ENCODE measurements at places on chromosomes 1 and 21.

DNA sequence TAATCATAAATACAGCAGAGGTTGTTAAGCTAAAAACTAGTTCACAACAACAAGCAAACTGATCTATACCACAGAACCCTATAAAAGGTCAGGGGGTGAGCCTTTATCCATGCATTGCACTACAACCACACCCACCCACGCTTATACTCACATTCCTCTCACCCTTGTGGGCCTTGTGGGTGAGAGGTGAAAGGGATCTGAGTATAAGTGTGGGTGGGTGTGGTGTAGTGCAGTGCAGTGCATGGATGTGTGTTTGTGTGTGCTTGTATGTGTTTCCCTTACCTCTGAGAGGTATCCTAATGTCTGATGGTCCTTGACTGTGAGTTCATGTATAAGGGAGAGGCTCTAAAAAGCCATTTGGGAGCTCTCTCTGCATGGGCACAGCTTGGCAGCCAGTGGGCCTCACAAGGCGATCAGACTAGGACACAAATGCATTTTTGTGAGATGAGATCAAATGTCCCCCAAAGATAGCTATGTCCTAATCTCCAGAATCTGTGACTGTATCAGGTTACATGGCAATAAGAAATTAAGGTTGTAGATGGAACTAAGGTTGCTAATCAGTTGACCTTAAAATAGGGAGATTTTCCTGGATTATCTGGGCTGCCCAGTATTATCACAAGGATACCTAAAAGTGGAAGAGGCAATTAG lies 95.5 kb upstream of the DPT start:
- no peak for DNase-seq

- no peak for DNase-seq
These were observed 54.2 kb downstream of the RGL1 start for GRCh38 chr1:183859119-183859518.

DNA sequence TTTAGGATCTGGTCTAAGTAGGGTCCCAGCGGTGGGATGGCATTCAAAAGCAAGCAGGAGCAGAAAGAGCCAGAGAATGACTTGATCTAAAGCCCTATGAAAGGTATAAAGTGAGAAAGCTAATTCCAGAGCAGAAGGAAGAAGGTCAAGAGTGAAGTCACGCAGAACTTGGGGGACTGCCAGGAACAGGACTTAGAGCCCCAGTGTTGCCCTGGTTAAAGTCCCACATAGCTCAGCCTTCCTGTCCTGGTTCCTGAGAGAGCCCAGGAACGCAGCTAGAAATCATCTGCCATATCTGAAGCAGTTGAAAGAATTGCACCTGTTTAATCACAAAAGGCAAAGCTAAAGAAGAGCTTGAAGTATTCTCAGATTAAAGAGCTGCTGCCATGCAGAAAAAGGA lies 160.6 kb upstream of the ATP1B1 start:
- DNase-seq = no peak

DNA sequence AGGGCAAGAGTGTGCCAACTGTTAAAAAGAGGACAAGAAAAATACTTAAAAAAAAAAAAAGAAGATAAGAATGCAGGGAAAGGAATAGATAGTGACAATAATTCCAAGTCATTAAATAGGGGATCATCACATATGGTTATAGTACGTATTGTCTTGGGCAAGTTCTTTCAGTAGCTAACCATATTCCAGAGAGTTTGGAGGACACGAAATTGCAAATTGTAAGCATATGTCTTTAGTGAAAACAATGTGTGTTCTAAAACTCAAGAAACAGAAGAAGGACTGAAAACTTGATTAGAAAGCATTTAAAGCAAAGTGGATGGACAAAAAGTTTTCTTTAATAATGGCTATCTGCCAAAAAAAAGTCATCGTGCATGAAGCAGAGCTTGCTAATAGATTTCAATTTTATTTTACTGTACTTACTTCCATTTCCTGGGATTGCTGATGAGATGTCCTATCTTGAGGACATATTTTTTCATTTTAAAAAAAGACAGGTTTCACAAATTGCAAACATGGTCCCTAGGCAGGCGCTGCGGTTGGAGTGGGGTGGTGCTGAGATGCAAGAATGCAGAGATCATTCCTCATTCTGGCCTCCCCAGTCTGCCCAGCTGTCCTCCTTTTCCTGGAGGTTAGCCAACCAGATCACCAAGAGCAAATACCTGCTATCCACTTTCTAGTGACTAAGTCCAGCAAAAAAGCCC lies 11.9 kb downstream of the TSPAN2 start:
- DNase-seq = no peak

- peak; percentile 99 for DNase-seq
These were observed at the start of gene RSPH1 for GRCh38 chr21:42496120-42496838. Gene RSPH1, minus strand, starts transcription at chr21:42496224. Its CDS starts 38 bp downstream, at chr21:42496186.

DNA sequence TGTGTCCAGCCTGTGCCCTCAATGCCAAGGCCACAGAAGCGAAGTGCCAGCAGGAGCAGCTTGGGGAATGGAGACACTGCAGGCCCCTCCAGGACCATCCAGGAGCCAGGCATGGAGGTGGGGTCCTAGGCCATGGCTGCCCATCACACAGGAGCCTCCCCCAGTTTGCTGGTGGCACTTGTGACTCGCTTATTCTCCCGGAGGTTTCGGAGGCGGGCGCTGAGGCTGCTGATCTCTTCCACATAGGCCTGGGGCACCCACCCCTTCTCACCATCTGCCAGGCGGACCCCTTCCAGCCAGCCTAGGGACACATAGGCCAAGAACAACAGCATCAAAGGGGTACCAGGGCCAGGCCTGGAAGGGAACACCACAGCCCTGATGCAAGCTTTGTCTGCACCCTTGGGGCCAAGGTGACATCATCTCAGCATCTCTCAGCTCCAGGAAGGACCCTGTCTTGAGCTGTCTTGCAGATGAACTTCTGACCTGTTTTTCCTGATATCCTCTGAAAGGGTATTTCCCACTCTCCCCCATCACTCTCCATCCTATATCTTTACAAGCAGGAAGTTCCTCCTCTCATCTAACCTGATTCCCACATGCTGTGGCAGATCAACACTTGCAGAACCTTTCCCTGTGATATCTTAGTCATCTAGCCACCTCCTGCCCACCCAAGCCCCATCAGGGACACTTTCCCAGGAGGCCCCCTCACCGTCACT lies 13.9 kb downstream of the ARHGEF19 start:
- no peak for DNase-seq

- no peak for DNase-seq
These were observed 22.7 kb downstream of the HSPG2 start for GRCh38 chr1:21914450-21914849.

DNA sequence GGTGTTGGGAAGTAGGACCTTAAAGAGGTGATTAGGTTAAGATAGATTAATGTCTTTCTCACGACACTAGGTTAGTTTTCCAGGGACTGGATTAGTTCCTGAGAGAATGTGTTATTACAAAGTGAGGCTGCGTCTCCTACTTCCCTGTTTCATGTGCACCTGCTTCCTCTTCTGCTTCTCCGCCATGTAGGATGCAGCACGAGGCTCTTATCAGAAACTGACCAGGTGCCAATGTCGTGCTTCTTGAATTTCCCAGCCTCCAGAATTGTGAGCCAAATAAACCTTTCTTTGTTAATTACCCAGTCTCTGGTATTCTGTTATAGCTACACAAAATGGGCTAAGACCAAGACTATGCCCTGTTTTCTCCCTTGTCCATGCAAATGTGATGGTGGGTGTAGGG lies 152.2 kb upstream of the LMO4 start:
- no peak for DNase-seq

GRCh38 chr1:108893141-108893530 lies 16.4 kb downstream of the GPSM2 start:
- DNase-seq = no peak

- DNase-seq = no peak
These were observed 182.0 kb upstream of the RUNX1 start for GRCh38 chr21:35231090-35231489.

DNA sequence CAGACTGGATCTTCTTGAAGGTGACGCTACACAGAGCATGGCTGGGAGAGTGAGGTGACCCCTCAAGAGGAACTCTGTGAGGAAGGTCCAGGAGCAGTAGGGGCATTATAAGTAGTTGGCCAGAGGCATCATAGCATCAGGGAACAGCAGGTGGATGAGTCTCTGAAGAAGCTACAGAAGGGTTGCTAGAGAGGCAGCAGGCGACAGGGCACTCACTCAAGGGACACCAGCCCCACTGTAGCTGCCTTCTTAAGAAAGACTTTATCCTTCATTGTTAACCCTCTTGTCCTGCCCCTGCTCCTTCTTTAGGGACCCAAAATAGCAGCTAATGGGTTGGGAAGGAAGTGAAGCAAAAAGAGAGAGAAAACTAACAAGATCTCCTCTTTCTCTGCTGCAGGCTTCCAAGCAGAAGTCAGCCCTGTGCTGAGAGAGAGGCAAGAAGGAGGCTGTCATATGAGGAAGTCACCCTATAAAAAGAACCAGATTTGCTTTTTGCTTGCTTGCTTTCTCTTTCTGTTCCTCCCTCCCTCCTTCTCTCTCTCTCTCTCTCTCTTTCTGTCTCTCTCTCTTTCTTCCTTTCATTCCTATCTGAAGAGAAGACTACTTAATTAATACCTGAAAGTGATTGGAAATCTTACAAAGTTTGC lies 7.7 kb upstream of the CD5L start:
- DNase-seq = no peak

DNA sequence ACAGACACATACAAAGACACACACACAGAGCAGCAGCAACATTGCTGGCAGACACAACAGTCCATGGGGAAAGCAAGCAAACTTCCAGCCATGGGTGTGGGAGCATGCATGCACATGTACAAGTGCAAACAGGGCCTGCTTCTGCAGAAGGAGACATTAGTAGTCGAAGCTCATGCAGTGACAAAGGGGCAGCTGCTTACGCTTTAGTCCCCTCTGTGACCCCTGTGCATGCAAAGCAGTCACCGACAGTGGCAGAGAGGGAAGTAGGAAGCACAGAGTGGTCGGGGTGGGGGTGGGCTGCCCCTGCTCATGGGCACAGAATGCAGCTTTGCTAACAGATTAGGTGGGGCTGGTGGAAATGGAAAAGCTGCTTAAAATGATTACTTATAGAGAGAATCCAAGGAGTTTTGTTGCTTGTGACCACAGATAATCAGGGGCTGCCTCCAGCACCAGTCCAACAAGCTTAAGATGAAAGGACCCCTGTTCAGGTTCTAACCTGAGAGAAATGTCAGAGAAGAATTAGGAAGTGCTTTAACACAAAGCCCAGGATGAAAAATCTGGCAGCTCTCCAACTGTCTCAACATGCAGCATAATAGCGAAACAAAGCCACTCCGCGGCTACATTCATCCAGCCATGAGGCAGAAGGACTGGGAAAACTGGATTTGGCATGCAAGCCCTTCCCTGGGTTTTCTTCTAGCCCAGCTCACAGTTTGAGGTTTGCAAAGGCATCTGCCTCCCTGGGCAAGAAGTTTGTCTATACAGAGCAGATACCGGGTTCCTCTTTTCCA lies 378.9 kb downstream of the KCNH1 start:
- DNase-seq = no peak

DNA sequence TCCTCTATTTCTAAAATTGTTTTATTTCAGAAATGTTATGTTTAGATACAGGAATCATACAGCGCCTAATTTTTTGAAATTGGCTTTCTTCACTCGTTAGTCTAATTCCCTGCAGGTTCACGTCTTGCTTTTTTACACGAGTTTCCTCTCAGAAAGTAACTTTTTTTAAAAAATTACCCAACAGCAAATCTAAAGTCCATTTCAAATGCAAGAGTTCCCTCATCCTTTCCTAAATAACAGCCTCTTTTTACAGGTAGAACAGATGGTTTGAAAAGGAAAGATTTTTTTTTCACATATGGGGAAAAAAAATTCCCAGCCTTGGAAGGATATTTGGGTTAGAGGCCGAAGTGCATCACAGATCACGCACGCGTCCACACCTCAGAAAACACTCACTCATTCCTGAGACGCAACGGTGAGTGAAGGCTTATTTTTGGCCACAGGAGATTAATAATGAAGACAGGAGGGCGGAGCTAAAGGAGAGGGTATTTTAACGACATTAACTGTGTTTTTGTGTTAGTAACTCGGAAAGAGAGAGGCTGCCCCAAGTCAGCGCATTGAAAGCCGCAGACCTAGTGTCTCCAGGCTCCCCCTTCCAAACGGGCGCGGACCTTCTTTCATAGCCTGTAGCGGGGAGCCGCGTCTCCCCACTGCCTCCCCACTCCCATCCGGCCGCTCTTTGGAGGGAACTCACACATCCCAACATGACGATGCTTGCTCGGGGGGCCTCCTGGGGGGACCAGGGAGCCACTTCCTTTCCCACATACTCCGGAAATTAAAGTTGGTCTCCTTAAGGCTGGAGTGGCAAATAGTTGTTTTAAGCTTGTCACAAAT lies 969 bp upstream of the RIPK4 start:
- no peak for DNase-seq

- no peak for DNase-seq
These were observed 65.4 kb downstream of the CEP350 start for GRCh38 chr1:180020017-180020416.

DNA sequence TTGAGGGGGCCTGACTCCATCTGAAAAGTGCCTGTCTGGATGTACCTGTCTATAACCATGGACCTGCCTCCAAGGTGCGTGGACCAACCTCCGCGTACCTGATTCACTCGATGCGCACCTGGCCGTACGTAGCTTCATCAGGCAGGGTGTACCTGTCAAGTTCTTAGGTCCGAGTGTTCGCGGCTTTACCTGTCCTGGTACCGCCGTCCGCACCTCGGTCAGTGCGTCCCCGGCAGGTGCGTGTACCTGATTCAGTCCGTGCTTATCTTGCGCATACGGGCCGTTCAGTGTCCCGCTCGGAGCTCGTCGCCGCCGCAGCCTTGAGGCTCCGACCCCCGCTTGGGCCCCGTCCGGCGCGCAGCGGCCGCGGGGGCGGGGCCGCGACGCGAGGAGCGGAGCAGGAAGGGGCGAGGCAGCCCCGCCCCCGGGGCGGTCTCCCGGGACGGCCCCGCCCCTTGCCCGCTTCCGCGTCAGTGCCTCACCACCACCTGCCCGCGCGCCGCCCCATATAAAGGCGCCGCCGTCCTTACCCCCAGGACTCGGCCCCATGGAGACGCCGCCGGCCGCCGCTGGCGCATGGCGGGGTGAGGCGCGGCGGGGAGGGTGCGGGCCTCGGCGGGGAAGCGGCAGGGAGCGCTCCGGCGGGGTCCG lies at the start of gene ZC3H12A:
Gene ZC3H12A, plus strand, starts transcription at position 535 of the 651 bp plus-strand sequence. CDS start 917 bp downstream, outside the sequence.
- peak; percentile 92 for DNase-seq

- DNase-seq = no peak
These were observed 142.5 kb downstream of the TNR start for GRCh38 chr1:175600721-175601440.

DNA sequence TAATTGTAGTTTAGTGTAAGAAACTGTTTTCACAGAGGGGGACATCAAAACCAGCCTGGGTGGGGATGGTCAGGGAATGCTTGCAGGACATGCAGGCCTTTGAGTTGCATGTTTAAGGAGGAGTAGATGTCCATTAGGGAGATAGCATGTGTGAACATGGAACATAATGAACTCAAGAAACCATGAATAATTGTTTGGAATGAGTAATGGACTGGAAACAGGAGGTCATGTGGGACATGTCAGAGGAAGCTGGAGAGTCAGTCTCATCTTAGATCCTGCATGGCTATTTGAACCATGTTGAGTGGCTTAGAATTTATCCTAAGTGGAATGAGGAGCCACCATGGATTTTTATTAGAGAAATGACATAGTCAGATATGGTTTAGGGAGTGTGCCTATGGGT lies 86.4 kb downstream of the RPE65 start:
- DNase-seq = no peak

GRCh38 chr21:33846141-33846540 lies 69.5 kb downstream of the ATP5PO start:
- DNase-seq = no peak

GRCh38 chr1:93878501-93878888 lies 511 bp downstream of the DNTTIP2 start:
- DNase-seq = peak; percentile 40

Data from central memory CD4-positive, alpha-beta T cell (primary cell).